ENCODE measurements at places on chromosomes 4 and X. TPM values are rescaled to one million over a fixed set of nuclear protein-coding genes. Genes with fewer than 3 reads are reported as not detected.

FDCSP gene
- total RNA-seq, result not detected

TAF9B gene
- 10.7 TPM for total RNA-seq

CXCL11 gene
- total RNA-seq, result not detected

CTAG2 gene
- not detected for total RNA-seq

SRPX2 gene
- total RNA-seq, result 4.8 TPM

GAGE12H gene
- not detected for total RNA-seq

CACNA1F gene
- not detected for total RNA-seq

SH3D19 gene
- 25.3 TPM for total RNA-seq

MED12 gene
- 14.3 TPM for total RNA-seq

TBC1D8B gene
- 1.5 TPM for total RNA-seq

PABPC4L gene
- total RNA-seq, result 0.09 TPM
